ENCODE measurements at places on chromosomes 5 and 9.
A peak's percentile ranks its signal among the peaks of the same experiment; 100 is the strongest.

DNA sequence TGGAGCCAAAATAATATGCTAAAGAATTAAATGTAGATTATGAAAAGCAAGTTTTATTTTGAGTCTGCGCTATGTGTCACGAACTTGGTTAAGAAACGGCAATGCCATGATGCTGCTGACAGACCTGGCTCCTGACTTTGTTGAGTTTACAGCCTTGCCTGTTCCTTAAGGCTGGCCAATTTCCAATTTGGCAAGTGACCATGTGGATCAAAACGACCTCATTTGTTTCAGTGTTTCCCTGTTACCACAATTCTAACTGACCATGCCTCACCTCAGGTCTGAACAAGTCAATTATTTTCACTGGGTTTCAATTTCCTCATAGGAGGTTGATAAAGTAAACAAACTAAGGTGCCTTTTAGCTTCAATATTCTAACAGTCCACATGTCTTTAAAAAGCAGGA, 461.4 kb downstream of the ZNF608 start:
- no peak for DNase-seq

DNA sequence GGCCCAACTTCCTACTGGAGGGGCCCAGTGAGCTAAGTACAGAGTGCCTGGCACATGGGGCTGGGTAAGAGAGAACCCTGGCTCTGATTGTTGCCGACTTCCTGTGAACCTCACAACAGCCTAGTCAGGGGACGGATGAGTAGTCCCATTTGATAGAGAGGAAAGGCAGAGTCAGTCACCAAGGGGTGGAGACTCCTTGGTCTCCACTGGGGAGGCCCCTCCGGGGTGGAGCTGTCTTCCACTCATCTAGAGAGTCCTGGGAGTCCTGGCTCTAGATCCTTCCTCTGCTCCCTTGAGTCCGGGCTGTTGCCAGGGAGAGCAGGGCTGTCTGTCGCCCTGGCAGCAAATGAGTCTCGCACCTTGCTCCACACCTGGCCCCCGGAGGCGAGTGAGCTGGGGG, 8.0 kb downstream of the GRK6 start:
- no peak for DNase-seq

- DNase-seq = no peak
These were observed 402.5 kb downstream of the EFNA5 start for GRCh38 chr5:107268241-107268640.

GRCh38 chr5:135052511-135053145, 18.6 kb upstream of the PITX1 start:
- DNase-seq = no peak

DNA sequence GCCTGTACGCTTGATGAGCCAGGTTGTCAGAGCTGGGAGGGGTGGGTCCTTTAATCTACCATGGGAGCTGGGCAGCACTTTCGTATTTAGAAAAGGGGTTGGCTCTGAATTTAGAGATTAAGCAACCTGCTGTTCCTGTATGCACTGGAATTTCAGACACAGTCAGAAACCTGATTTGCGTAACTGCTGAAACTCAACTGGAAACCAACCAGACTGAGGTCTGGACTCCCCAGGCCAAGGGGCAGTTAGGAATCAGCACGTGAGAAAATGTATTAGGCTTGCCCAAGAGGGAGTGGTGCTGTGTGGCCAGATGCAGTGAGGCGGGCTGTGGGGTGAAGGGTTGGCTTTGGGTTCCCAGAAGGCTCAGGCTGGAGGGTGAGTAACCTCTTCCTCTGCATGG, 235.0 kb downstream of the GOLPH3 start:
- DNase-seq = no peak

DNA sequence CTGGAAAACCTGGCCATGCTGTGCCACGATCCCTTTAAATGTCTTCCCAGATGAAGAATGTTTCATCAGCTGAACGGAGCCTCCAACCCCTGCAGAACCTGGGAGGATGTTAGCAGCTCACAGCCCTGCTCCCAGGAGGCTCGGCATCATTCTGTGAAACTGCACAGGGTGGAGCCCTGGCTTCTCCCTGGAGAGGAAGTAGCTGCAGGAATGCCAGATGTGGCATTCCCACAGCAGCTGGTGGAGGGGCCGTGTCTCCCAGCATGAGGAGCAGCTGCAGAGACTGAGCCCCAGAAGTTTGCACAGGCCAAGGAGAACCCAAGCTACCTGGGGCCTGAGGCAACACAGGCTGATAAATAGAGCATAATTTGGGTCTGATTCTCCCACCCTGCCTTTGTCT, 165.8 kb upstream of the MAP3K1 start:
- no peak for DNase-seq

DNA sequence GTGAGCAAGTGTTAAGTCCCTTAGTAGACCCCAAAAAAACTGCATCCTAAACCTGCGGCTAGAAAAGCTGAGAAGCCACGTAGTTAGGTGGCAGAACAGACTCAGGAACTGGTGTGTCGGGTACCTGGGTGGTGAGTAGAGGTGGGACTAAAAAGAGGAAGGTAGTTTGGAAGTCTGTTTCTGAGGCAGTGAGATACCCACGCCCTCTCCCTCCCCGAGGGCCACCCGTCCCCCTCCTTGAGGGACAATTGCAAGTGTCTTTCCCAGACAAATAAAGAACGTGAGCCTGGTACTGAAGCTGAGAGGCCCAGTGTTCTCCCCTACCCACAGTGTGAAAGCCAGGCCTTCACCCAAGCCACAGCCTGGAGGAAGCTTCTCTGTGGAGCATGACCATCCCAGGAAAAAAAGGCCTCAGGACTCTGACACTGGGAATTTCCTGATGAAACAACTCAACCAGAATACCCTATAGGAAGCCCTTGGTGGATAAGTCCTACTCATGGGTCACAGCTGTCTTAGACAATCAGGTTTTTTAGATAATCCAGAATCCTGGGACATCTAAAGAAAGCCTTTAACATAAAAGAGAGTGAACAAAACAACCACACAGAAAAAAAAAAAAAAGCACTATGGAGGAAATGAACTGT, 7.0 kb upstream of the CD74 start:
- no peak for DNase-seq

GRCh38 chr5:42057254-42057690, 132.2 kb downstream of the FBXO4 start:
- peak; percentile 48 for DNase-seq

DNA sequence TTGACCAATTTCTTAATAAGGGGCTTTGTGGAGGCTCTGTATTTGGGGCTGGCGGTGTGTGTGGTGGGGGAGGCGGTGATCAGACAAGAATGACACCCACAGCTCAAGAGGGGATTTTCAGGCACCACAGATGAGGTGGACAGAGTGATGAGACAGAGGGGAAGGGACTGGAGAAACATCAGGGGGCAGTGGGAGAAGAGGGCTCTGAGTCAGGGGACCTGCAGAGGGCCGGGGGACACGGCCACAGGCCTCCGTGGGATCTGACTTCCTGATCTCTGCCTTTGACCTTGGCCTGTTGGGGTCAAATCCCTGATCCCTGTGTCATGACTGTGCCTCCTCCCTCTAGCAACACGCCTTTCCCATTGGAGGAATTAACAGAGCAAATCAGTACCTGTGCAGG, 197.7 kb downstream of the C9orf50 start:
- DNase-seq = no peak

- DNase-seq = no peak
These were observed 4.2 kb downstream of the SOHLH1 start for GRCh38 chr9:135695036-135695435.

- DNase-seq = peak; percentile 14
These were observed 151.2 kb downstream of the TTC39B start for GRCh38 chr9:15155826-15156225.

- no peak for DNase-seq
These were observed 46.9 kb downstream of the HACD4 start for GRCh38 chr9:20984506-20984905.

DNA sequence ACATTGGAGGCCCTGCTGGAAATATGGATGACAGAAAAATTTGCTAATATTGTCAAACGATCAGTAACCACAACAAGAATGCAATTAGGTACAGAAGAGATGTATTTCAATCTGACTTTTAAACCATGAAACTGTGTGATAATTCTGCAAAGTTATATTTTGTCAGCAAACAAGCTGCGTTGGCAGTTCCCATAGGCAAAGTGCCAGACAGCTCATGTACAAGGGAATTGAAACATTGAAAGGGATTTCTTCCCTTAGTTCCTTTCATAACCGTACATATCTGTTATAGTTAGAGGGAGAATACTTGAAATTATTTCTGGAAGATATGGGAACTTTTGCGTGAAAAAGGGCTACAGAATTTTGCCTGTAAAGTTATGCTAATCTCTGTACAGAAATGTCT, 419.4 kb upstream of the PTGER4 start:
- peak; percentile 9 for DNase-seq

Data from myocyte (in vitro differentiated cells).